Thoracic aorta endothelial cell (primary cell): ENCODE measurements at places on chromosomes 1 and 21. TPM values are rescaled to one million over a fixed set of nuclear protein-coding genes. Genes with fewer than 3 reads are reported as not detected.

The FMO2 gene
- total RNA-seq = not detected in 2 replicates

The CD52 gene
- not detected in 2 replicates for total RNA-seq

The CXADR gene
- total RNA-seq = 13.8 and 17.7 TPM in 2 replicates

The BCL2L15 gene
- total RNA-seq = 0.43 and 1.1 TPM in 2 replicates

The KCNE1 gene
- 0.27 and 0.29 TPM in 2 replicates for total RNA-seq

The CELA2A gene
- total RNA-seq = not detected in 2 replicates

The CD1B gene
- not detected in 2 replicates for total RNA-seq

The TLR5 gene
- 0.27 and 0.72 TPM in 2 replicates for total RNA-seq

The PKLR gene
- not detected in 2 replicates for total RNA-seq

The TMEM50A gene
- 153 and 174 TPM in 2 replicates for total RNA-seq

The DNALI1 gene
- total RNA-seq = 2.5 and 2.9 TPM in 2 replicates

The SLC35F3 gene
- not detected in 2 replicates for total RNA-seq

The DSCAM gene
- total RNA-seq = not detected in 2 replicates
